ENCODE measurements at places on chromosomes 1 and 21.
A peak's percentile ranks its signal among the peaks of the same experiment; 100 is the strongest.

DNA sequence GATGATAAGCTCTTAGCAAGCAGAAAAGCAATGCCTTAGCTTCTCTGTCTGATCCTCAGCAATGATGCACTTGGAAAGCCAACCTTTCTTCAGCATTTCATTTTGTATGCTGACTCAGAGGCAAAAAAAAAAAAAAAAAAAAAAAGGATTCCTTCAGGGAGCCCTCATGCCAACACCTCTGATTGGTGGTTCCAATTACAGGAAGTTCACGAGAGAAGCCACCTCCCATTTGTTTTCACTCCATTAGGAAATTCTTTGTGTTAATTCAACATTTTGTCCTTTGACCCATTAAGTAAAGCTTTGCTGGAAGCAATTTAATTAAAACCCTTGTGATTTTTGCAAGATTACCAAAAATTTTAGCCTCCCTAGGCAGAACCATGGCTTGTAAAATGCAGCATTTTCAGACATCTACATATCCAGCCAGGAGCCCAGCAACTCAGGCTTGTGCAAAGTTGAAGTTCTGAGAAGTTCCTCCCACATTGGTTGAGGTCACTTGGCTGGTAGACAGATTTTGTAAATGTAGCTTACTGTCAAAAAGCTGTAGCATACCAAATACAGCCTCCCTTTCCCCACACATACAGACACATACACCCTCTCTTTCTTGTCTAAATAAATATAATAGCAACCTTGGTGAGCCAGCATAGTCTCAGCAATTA lies 27.1 kb upstream of the VTCN1 start:
- DNase-seq, result no peak

DNA sequence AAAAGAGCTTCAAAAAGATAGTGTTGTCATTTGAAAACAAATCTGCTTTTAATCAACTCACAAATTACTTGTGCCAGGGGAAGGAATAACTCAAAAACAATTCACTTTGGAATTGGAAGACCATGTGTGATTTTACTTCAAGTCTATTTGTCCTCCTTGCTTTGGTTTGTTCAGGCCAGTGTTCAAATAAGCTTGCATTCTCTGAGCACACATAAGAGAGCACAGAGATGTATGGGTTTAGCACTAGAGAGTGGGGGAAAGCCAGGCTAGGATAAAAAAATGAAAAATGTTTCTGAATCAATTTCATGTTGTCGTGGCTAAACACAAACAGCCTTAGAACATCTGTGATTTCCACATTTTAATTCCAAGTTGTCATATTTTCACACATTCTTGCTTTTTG lies 325.7 kb upstream of the LYPLAL1 start:
- no peak for DNase-seq

- no peak for DNase-seq
These were observed 3.3 kb downstream of the SOX13 start for GRCh38 chr1:204075890-204076846.

GRCh38 chr1:185402930-185403329 lies 85.9 kb upstream of the IVNS1ABP start:
- DNase-seq, result no peak

GRCh38 chr1:109213345-109213823 lies 334 bp upstream of the SARS1 start:
- DNase-seq, result peak; percentile 81

GRCh38 chr1:238119060-238119459 lies 228.3 kb upstream of the ZP4 start:
- no peak for DNase-seq
